ENCODE measurements at places on chromosomes 13 and 19. TPM values are rescaled to one million over a fixed set of nuclear protein-coding genes. Genes with fewer than 3 reads are reported as not detected.

The ZNF723 gene
- polyA plus RNA-seq = 0.21 TPM

The C2CD4C gene
- 0.27 TPM for polyA plus RNA-seq

The ZNF548 gene
- 33.7 TPM for polyA plus RNA-seq

DNA sequence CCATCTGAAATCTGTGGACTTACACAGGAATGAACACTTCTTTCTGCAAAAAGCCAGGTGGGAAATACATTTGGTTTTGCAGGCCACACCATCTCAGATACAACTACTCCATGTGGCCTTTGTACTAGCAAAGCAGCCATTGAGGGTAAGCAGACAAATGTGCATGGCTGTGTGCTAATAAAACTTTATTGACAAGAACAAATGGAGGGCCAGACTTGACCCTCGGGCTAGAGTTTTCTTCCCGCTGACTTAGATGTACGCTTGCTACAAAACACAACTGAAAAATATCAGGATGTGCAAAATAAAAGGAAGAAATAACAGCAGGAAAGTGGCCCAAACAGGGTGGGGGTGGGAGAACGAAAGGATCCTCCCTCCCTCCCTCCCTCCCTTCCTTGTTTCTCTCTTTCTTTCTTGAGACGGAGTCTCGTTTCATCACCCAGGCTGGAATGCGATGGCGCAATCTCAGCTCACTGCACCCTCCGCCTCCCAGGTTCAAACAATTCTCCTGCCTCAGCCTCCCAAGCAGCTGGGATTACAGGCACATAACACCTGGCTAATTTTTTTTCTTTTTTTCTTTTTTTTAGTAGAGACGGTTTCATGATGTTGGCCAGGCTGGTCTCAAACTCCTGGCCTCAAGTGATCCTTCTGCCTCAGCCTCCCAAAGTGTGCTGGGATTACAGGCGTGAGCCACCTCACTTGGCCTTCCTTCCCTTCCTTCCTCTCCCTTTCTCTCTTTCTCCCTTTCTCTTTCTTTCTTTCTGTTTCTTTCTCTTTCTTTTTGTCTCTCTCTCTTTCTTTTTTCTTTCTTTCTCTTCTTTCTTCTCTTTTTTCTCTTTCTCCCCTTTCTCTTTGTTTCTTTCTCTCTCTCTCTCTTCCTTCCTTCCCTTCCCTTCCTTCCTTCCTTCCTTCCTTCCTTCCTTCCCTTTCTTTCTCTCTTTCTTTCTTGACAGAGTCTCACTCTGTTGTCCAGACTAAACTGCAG, 29.3 kb downstream of the CCL25 start:
- DNase-seq = no peak

DNA sequence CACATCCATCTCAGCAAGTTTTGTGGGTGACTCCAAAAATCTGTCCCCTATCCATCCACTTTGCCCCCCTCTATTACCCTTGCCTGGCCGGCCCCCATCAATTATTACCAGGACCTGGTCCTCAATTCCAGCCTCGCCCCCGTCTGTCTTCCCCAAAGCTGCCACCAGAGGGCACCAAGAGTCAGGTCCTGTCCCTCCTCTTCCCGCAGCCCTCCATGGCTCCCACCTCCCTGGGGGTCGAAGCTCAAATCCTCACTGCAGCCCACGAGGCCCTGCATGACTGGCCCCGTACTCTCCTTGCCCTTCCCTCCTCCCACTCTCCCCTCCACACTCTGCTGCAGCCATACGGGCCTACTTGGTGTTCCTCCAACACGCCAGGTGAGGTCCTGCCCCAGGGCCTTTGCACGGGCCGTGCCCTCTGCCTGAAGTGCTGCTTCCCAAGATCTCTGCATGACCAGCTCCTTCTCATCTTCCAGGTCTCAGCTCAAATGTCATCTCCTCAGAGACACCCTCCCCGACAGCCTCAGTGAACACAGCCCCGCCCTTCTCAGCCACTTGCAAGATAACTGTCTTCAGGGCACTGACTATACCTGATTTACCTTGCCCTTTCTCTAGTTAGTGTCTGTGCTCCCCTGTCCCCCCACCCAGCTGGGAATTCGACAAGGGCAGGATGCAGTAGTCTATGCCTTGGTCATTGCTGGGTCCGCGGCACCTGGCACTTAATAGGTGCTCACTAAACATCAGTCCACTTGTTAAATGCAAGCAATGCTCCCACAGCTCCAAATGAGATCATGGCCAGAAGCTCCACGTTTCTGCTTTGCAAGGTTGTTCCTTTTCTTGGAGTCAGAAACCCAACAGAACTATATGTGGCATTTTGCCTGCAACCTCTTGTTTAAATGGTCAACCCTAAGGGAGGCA, 16.8 kb upstream of the SEMA6B start:
- DNase-seq = peak; percentile 37
